ENCODE measurements at places on chromosomes 3 and 15.

GRCh38 chr3:15271785-15272381 lies 60.5 kb downstream of the SH3BP5 start:
- DNase-seq: peak; percentile 63

- DNase-seq: no peak
These were observed 5.5 kb upstream of the EHD4 start for GRCh38 chr15:41977757-41978383.

DNA sequence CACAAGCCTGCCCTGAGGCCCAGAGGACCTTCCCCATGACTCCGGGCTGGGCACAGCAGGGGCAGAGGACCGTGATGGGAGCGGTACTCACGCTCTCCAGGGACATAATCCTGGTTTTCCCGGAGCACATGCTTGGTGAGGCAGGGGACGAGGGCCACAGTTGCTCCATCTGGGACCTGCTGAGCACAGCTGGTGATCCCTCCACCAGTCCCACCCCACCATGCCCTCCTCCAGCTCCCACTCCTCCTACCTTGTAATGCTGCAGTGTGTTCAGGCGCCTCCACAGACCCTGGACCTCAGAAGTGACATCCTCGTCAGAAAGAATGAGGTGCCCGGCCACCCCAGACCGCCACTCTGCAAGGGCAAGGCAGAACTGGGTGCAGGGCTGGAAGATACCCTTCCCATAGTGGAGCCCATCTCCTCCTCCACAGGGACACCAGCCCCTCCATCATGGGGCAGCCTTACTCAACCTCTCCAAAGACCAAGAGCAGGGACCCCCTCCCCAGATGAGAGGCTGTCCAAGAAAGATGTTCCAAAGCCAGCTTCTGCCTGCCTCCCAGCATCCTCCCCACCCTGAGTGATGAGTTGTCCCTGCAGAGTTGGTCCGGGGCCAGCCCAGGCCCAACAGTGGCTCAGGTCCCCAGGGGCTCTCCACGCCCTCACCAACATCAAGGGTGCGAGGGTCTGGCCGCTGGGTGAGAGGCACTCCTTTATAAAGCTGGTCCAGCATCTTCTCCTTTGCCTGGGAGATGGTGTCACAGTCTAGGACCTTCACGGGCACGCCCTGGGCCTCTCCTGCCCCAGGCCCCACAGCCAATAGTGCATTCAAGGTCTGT lies 19.5 kb downstream of the PLXNB1 start:
- no peak for DNase-seq

DNA sequence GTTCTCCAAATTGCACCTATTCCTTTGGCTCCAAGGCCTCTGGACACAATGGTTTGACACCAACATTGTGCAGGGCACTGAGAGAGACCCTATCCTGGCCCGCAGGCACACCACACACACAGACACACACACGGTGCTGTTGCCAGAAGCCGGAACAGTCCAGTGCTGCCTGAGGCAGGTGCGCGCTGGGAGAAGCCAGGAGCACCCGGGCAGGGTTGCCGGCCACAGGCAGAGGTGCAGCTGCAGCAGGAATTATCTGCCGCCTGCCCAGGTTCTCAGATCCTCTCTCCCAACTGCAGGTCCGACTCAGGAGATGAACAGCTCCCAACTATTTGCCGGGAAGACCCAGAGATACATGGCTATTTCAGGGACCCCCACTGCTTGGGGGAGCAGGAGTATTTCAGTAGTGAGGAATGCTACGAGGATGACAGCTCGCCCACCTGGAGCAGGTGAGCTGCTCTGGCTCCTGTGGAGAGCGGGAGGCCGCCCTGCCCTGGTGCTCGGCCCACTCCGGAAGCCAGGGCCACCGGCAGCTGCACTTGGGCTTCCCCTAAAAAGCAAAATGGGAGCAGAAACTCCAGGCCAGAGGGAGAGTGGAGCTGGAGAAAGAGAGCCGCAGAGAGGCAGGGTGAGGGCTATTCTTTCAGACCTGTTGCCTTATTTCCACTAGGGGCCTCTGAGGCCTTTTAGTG lies 42.9 kb downstream of the CHDH start:
- no peak for DNase-seq

DNA sequence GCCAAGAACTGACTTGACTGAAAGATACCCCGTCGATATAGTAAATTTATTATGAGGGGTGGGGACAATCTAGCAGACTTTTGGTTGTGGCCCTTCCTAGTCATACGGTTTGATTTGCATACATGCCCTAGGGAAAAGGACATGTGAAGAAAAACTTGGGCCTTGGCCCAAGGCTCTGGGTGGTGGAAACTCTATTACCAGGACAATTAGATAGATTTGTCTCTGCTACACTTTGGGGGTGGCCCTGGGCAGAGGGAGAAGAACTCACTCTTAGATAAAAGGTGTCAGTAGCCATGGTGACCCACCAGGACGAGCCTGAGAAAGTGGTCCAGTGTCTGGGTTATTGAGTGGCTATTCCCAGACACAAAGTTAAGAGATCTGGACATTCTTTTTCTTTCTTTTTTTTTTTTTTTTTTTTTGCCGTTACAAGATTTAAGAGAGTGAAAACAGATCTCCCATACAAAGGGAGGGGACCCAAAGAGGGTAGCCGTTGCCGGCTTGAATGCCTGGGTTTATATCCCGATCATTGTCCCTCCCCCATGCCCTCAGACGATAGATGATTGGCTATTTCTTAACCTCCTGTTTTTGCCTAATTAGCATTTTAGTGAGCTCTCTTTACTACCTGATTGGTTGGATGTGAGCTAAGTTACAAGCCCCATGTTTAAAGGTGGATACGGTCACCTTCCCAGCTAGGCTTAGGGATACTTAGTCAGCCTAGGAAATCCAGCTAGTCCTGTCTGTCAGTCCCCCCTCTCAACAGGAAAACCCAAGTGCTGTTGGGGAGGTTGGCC lies 96.4 kb upstream of the SMAD3 start:
- DNase-seq: no peak

DNA sequence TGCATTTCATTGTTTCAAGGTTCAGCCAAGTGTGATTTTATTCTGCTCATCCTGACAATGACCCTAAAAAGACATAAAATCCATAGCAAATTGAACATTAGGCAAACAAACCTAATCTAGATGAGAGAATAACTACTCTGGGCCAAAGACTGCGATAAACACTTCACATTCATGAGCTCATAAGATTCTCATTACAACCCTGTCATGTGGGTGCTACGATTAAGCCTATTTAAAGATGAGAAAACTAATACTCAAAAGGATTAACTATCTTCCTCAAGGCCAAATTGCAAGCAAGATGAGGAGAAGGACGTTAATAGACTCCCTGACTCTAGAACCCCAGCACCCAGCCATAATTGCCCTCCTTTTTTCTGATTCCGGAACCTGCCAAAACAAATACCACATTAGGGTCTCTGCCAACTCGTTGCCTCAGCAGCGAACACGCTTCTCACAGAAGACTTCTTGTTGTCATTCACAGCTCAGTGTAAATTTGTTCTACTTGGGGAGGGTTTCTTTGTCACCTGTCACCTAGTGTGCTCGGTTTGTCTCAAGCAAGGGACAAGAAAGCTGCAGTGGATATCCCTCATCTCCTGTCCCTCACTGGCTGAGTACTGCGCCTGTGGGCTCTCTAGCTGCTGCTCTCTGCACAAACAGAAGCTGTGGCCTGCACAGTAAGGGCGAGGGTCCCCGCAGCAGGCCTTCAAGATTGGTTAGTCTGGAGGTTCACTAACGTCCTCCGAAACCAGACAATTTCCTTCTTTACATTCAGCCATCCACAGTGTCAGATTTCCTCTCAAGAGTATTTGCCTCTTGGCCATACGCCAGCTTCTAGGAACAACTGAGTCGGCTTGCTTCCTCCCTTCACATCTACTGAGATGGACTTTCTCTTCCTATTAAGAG lies 200.0 kb upstream of the UBE2E2 start:
- no peak for DNase-seq

GRCh38 chr3:69357196-69357595 lies 28.7 kb downstream of the FRMD4B start:
- no peak for DNase-seq

DNA sequence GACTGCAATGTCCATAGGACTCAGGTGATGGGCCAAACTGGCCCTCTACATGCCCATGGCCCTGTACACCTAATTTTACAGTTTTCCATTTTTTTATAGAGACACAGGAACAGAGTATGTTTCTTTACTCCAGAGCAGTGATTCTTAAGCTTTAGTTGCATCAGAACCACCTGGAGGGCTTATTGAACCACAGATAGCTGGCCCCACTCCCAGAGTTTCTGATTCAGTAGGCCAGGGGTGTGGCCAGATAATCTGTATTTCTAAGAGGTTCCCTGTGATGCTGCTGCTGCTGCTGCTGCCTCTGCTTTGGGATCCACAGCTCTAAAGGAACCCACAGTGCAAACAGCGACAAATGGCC lies 5.1 kb downstream of the RBP1 start:
- DNase-seq: no peak

- no peak for DNase-seq
These were observed 103.4 kb downstream of the LSAMP start for GRCh38 chr3:116341899-116342298.

DNA sequence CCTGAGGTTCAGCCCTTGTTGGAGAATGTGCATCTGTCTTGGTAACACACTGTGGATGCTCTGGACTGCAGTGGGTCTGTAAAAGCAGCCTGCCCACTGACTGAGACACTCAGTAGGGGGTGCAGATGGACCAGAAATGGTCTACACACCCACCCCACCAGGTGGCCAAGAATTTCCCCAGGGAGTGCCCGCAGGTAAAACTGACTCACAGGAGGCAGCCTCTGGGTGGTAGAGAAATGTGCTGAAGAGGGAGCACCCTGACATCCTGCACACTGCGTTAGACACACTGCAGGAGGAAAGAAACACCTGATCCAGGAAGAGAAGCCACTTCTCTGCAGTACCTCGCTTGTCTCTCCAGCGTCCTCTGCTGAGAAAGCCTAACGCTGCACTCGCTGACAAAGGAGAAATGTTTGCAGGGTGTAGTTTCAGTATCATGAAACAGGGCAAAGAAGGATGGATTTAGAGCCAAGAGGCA lies 109.5 kb upstream of the ABHD17C start:
- no peak for DNase-seq

- DNase-seq: no peak
These were observed 12.0 kb downstream of the ZBTB38 start for GRCh38 chr3:141380279-141380678.

DNA sequence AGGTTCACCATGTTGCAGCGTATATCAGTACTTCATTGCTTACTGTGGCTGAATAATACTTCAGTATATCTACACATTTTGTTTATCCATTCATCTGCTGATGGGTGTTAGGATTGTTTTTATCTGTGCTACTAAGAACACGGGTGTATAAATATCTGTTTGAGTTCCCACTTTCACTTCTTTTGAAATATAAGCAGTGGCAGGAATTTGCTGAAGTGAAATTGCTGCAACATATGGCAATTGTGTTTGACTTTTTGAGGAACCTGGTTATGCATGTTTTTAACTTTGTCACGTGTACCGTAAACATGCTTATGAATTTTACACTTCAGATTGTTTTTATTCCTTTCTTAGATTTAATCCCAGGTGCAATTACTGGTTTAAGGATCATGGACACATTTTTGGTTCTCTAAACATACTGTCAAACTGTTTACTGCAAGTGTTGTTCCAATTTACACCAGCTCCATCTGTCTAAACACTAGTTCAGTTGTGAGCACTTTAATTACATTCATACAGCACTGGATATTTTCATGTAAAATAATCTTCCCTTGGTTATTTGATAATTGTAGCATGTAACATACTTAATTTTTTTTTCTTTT lies 23.1 kb downstream of the TRAK1 start:
- no peak for DNase-seq

DNA sequence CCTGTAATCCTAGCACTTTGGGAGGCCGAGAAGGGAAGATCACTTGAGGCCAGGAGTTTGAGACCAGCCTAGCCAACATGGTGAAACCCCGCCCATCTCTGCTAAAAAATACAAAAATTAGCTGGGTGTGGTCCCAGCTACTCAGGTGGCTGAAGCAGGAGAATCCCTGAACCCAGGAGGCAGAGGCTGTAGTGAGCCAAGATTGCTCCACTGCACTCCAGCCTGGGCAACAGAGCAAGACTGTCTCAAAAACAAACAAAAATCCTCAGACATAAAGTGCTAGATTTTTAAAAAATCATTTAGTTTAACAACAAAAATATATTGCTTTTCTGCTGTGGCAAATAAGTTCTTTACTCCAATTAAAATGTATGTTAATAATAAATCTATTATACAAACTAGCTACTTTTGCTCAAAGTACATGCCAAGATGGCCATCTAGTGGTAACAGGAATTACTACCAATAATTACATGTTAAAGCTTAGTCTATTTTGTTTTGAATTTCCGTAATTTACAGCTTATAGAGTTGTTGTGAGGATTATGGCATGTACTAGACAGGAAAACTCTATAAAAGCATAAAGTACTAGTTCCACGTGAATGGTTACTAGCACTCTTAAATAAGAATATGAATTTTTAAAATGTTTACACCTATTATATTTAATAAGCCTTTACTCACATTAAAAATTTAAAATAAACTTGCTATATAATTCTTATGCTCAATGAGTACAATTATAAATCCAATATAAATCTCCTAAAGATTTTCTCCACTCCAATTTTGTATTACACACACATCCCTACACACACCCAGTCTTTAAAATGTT lies 39.0 kb downstream of the GABPB1 start:
- DNase-seq: no peak

- DNase-seq: no peak
These were observed 109.7 kb upstream of the SLC7A14 start for GRCh38 chr3:170695486-170696064.

DNA sequence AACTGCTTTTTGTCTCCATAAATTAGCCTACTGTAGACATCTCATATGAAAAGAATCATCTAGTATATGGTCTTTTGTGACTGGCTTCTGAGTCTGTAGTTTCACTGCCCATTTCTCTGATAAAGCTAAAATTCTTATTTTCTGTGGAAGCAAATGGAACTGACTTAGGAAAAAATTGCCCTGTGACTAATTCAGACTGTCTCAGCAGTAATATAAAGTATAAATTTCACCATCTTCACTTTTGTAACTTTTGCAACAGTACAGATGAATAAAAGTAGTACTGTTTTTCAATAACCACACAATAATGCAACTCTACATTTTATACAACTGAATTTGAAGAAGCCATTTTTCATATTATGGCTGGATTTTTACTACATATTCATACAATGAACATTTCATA lies 104.1 kb downstream of the TBC1D5 start:
- no peak for DNase-seq

- no peak for DNase-seq
These were observed 44.1 kb upstream of the ARL6 start for GRCh38 chr3:97720417-97720816.

DNA sequence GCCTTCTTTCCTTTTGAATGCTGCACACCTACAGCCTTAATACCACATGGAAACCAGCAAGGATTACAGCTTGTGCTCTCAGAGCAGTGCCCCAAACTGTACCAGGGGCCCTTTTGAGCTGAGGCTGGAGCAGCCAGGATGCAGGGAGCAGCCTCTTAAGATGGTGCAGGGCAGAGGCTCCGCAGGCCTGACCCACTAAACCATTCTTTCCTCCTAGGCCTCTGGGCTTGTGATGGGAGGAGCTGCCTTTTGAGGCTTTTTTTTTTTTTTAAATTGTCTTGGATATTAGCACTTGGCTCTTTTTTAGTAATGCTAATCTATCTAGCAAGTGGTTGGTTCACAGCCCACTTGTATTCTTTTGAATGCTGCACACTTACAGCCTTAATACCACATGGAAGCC lies 37.7 kb downstream of the PFN2 start:
- no peak for DNase-seq
